ENCODE measurements at places on chromosomes 11 and 22.

DNA sequence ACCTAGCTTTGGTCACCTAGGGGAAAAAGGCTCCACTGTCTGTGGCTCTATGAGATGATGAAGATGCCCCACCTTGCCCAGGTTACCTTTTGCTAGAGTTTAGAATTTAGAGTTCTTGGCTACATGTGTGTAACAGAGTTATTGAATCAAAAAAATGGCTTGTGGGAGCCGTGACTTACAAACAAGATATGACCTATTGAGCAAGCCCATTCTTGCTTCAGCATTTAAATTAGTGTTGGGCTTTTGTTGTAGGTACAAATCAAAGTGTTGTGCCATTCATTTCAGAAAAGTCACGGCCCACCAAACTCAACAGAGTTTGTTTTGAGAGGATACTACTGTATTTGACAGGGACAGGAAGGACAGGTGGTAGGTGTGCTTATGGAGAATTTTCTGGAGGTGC is 768.8 kb downstream of the NTM start:
- DNase-seq = no peak

GRCh38 chr11:78199653-78200015 is 10.9 kb downstream of the USP35 start:
- DNase-seq = no peak

DNA sequence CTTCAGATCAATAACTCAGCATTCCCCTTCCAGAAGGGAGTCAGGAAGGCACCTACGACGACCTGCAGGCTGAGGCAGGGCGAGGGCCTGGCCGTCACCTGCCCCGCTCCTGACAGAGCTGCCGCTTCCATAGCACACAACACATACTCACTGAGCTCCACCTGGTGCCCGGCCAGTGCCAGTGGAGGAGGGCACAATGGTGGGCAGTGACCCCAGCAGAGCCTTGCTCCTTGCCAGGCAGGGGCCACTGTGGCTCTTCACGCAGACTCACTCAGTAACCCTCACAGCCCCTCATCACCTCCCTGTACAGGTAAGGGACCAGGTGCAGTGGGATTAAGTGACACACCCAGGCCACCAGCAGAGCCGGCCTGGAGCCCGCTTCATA is 24.6 kb downstream of the LRFN4 start:
- no peak for DNase-seq

- DNase-seq = no peak
Measured at GRCh38 chr11:36487619-36488018, 22.5 kb downstream of the TRAF6 start.

GRCh38 chr11:66082946-66083698 is 13.1 kb downstream of the PACS1 start:
- no peak for DNase-seq

DNA sequence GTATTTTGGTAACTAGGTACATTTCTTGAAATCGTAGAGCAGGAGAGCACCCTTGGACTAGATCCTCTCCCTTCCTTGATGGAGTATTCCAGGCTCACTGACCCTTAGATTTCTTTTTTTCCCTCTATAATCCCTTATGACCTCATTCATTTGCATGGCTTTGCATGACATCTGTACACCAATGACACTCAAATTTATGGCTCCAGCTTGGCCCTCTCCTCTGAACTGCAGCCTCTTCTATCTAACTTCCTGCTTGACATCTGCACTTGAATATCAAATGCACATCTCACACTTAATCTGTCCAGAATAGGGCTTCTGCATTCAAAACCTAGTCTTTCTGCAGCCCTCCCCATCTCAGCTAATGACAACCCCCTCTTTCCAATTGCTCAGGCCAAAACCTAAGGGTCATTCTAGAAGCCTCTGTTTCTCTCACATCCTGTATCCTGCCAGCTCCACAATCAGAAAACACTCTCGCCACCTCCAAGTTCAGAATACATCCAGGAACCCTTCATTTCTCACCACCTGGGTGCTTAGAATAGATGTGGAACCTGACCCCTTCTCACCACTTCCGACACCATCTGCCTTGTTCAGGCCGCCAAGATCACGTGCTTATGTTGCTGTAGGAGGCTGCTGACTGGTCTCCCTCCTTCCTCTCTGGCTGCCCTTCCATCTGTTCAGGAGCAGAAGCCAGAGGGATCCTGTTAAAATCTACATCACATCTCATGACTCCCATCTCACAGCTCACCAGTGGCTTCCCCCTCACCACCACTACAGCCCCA is 138.9 kb upstream of the MTNR1B start:
- no peak for DNase-seq

- no peak for DNase-seq
Measured at GRCh38 chr11:76768088-76768908, 14.9 kb upstream of the TSKU start.

DNA sequence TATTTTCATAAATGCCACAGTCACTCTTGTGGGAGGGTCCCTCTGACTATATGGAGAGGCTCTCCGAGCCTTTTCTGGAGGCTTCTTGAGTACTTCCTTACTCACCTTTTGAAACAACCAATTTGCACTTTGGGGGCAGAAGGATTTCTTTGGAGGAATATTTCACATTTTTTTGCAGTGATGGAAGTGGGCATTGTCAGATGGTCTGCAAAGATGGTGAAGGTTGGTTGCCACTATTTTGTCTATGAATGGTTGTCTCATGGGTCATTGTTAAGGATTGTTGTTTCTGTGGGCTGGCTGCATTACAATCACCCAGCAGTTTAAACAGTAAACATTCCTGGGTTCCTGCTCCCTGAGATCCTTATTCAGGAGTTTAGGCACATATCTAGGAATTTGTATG is 388.2 kb downstream of the TMEM135 start:
- DNase-seq = no peak

DNA sequence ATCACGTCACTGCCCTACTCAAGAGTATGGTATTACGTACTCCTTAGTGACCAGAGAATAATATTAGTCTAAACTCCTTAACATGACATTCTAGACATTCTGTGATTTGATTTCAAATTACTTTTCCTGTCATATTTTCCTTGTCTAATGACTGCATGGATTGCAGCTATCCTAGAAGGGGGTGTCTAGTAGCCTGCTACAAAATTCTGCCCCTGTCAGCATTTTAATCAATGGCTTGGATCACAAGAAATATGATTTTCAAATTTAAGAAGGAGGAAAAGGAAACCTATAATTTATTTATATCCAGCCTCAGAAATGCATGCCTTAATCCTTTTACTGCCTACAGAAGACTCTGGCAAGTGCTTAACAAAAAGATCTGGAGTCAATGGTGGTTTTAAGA is 216.8 kb downstream of the SWAP70 start:
- no peak for DNase-seq

GRCh38 chr11:98260983-98261382 is 759.8 kb upstream of the CNTN5 start:
- DNase-seq = no peak

- DNase-seq = no peak
Measured at GRCh38 chr11:2209900-2210321, 38.3 kb upstream of the TH start.

DNA sequence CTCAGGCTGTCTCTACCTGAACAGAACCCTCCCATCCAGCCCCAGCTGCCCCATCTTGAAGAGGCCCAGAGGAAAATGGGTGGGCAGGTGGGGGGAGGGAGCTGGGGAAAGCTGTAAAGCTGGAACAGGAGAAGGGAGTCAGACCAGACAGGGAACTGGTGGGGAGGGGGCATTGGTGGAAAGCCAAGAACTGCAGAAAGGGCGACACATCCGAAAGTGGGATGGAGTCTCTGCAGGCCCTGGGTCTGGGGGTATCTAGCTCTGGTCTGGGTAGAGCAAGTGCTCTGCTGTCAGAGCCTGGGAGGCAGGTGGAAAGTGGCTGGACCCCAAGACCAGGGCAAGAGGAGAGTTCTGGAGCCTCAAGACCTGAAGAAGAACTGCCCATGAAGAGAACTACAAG is 7.7 kb downstream of the TMPRSS13 start:
- DNase-seq = no peak

DNA sequence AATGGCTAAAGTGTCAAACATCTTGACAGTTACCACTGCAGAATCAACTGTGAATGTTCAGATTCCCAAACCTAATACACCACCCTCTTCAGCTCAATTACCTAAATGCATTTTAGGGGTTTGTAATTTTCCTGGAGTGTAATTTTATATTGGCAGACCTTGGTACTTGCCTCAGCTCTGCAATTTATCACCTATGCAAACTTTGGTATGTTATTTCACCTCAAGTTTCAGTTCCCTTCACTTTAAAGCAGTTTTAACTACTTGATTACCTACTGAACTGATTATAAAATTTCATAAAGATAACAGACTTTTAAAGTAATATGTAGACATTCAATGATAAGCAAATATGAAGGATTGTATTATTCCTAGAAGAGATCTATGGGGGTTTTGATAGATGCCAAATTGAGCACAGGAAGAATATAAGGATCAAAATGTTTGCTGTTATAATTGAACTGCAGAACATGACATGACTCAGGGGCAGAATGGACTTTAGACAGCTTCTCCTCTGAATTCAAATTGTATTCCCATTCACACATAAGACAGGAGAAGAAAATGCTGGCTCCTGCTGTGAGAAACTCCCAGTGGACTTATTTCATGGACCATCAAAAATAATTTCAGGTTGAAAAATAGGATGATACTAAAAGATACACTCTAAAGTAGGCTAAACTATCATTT is 491.5 kb upstream of the LUZP2 start:
- no peak for DNase-seq

DNA sequence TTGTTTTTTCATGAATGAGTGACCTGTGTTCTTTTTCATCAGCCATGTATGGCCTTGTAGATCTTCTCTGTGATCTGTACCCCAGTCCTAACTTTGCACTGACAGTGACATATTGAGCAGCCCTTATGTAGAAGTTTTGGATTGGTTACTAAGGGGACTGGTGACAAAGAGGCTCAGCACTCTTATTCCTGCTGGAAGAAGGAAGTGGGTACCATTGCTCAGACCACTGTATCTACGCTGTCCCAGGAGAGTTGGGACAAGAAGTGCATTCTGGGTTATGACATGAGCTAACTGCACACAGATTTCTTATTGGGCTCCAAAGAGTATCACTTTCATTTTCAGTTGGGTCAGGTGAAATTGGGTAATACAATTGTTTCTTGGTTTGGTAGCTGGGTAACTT is 107.8 kb upstream of the RASSF10 start:
- DNase-seq = no peak

GRCh38 chr11:57324886-57325734 is at the start of gene TNKS1BP1:
TNKS1BP1 (minus strand) TSS chr11:57324952; CDS start chr11:57321885, 3,067 bp downstream.
- DNase-seq = peak; percentile 87
